ENCODE measurements at places on chromosomes 5 and 9.
A peak's percentile ranks its signal among the peaks of the same experiment; 100 is the strongest.

DNA sequence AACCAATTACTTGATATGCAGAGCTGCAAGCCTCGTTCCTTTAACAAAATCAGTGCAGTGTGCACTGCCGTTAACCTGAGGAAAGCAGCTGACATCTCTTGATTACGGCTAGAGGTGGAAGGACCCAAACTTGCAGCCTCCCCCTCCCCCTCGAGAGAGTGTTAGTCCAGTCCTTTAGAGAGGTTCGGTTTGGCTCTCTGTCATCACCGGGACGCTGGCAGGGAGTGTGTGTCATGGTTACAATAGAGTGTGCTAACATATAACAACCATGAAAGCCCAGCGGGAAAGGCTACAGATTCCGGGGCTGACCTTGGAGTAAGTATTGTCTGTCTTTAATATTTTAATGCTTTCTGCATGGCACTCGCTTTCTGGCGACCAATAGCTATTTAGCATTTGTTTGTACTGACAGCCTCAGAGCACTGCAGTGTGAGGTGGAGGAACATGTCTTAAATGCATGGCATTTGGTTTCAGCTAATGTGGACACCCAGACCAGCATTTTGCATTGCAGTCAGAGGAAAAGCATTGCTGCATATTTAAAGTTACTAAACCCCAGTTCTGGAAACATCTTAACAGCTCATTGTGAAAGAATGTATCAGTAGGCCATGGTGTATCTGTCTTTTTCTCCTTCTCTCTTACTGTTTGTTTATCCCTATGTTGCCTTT lies 237.5 kb downstream of the CD180 start:
- DNase-seq = no peak

GRCh38 chr5:122781465-122781864 lies 6.6 kb downstream of the SNX2 start:
- no peak for DNase-seq

- no peak for DNase-seq
Observed at GRCh38 chr9:110021891-110022290, 186.1 kb downstream of the C9orf152 start.

DNA sequence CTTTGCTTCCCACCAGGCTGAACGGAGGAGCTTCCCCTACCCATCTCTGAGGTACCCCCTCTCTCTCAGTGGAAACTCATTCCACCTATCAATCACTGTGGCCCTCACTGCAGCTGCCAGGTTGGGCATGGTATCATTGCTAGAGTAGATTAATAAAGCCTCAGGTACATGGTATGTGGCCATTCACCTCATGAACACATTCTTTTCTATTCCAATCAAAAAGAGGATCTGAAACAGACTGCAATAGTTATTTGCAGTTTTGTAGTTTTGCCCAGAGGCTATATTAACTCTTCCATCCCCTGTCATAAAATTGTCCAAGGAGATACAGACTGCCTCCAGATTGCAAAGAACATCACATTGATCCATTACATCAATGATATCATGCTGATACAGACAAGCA lies 85.8 kb upstream of the MVB12B start:
- DNase-seq = no peak

DNA sequence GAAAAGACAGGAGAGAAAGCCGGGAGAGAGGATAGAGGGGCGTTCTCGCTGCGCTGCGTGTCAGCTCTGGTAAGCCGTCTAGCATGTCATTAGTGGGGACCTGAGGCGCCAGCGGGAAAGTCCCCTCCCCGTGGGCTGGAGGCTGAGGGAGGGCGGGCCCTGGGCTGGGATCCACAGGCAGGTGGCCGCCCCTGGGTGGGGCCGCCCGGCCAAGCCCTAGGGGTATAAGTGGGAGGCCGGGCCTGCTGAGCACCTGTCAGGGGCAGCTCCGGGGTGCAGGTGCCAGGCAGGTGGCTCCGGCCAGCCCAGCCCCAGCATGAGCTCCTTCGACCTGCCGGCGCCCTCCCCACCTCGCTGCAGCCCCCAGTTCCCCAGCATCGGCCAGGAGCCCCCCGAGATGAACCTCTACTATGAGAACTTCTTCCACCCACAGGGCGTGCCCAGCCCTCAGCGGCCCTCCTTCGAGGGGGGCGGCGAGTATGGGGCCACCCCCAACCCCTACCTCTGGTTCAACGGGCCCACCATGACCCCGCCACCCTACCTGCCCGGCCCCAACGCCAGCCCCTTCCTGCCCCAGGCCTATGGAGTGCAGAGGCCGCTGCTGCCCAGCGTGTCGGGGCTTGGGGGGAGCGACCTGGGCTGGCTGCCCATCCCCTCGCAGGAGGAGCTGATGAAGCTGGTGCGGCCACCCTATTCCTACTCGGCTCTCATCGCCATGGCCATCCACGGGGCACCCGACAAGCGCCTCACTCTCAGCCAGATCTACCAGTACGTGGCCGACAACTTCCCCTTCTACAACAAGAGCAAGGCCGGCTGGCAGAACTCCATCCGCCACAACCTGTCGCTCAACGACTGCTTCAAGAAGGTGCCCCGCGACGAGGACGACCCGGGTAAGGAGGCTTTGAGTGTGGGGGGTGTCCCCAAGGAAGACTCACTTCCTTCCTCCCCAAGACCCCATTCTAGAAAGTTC lies at the start of gene FOXI1:
Gene FOXI1, plus strand, starts transcription at position 256 of the 970 bp plus-strand sequence. Its CDS starts 61 bp downstream, at position 317.
- DNase-seq = no peak

GRCh38 chr5:7794823-7795222 lies 56.1 kb downstream of the CFAP90 start:
- no peak for DNase-seq

- DNase-seq = no peak
Observed at GRCh38 chr5:37198061-37198460, 51.1 kb downstream of the CPLANE1 start.

GRCh38 chr5:176533390-176533789 lies 3.8 kb downstream of the RNF44 start:
- DNase-seq = no peak

GRCh38 chr5:67677422-67677970 lies 480.9 kb upstream of the CD180 start:
- DNase-seq = peak; percentile 86

GRCh38 chr5:135174315-135175096 lies 140.5 kb upstream of the PITX1 start:
- DNase-seq = no peak

GRCh38 chr9:27602954-27603353 lies 29.7 kb upstream of the C9orf72 start:
- no peak for DNase-seq

DNA sequence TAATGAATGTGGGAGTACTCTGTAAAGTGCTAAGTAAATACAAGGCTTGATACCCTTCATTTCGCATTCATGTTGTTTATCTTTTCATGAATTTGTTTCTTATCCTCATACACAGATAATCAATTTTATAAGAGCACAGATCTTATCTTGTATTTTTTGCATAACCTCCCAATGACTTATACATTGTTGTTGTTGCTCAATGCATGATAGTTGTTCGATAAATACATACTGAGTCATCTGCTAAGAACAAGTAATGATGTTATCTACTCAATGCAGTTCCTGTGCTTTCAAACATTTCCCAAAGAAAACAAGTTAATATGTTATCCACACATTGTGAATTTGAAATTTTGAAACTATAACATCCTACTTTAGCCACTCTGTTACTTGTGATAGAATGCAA lies 60.7 kb downstream of the TAF11L14 start:
- DNase-seq = no peak

GRCh38 chr5:171428809-171429542 lies 9.5 kb downstream of the FGF18 start:
- DNase-seq = no peak

DNA sequence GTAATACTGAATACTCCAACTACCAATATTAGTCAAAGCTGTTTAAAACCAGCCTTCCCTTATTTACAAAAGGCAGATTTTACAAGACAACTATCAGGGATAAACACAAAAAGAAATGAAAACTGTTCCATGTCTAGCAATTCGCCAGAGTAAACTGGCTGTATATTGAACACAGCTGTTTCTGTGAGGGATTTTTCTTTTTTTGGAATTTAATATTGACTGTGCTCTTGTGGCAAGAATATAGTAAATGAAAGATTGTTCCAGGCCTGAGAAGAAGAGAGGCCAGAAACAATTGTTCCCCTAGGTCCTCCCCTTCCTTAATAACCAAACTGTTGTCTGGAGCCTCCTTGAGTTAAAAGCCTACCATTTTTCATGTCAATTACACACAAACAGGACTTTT lies 188.6 kb downstream of the PDE4D start:
- DNase-seq = no peak

GRCh38 chr5:40733434-40733833 lies 22.3 kb downstream of the TTC33 start:
- no peak for DNase-seq

DNA sequence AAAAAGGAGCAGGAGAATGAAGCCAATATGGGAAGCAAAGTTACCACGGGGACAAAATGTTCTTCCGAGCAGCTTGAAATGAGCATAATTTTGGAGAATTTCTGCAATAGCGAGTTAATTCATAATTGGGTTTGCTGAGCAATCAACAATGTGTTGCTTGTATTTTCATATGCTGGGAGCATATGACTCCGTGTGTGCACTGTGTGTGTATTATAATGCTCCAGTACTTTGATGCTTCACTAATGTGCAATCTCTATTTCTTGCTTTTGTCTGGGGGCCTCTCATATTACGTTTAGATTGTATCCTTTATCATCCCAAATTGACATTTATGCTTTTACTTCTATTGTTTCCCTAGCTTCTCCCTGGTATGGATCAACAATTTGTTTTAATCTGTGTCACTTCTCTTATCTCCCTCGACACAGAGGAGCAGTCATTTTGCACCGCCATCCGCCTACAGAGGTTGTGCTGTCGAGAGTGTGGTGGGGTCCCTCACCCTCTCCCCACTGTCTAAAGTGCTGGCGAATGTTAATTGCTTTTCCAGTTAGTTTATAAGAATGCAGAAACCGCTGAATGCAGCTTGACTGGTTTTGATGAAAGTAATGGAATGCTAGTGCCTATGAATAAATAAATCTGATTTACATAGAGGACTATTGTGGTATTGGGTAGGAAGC lies 372.5 kb upstream of the WWC1 start:
- DNase-seq = no peak

DNA sequence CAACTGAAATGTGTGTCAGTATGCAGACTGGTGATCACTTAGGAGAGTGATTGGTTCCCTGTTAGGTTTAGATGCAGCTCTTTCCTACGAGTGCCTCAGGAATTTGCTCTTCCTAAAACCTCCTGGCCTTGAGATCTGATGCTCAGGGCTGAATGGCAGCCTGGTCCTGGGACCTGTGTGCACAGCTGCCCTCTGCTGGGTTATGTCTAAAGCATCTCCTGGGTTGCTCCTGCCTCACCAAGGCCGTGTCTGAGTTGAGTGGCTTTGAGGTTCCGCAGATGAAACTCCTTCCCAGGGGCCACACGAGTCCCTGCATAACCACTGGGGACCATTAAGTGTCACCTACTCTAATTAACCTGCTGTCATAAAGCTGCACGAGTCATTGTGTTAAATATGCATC lies 59.5 kb downstream of the MVB12B start:
- peak; percentile 47 for DNase-seq

DNA sequence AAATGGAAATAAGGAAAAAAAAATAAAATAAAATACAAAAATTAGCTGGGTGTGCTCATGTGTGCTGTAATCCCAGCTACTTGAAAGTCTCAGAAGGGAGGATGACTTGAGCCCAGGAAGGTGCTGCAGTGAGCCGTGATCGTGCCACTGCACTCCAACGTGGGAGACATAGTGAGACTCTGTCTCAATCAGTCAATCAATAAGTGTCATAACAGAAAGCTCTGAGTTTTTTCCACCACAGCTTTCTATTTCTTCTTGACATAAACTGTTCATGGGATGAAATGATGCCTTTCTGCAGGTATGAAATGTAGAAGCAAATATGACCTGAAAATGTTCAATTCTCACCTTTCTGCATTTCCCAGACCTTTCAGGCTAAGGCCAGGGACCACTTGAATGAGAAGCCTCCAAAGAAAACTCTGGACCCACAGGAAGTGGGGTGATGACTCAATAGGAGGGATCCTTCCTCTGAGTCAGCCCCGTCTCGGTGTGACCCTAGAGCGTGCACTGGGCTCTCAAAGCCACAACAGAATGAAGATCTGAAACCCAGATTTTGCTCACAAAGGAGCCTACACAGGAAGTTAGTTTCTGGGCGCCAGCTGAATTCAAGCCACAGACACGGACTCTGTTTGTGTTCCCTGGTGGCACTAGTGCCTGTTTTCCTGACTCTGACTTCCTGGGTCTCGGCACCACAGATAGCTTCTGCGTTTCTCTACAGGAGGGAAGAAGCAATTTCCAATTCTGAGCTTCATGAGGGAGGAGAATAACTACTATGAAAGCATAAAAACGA lies 62.0 kb downstream of the ANKH start:
- no peak for DNase-seq

- no peak for DNase-seq
Observed at GRCh38 chr9:26744191-26744965, 148.2 kb downstream of the CAAP1 start.

DNA sequence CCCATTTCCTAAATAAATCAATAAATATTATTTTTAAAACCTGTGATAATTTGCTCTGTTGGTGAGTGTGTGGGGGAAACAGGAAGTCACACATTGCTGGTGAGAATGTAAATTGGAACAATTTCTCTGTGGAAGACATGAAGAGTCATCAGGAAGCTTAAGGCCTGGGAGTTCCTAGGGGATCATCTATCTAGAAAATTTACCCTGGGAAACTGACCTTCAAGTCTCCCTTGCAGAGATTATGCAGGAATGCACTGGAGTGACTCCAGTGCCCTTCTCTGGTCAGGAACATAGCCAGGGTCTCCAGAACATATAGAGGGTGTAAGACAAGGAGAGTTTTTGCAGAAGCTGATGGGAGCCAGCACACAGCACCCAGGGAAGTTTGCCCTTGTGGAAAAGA lies 13.0 kb upstream of the GCNT1 start:
- DNase-seq = no peak

DNA sequence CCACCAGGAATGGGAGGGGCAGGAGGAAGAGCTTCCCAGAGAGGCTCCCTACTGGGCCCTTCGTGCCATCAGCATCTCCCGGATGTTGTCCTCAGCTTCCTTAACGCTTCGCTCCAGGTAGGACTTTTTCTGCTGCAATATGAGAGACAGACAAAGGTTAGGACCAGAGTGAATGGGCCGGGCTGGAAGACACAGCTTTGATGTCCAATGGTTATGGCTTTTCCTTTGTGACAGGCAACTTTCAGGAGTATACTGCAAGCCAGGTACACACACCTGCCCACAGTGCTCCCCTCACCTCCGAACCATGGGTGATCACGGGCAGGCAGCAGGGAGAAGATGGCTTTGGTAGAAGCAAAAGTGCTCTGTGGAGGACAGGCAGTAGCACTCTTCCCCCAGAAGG lies 57.0 kb downstream of the PFDN1 start:
- no peak for DNase-seq

- no peak for DNase-seq
Observed at GRCh38 chr5:167939686-167940085, 351.8 kb upstream of the WWC1 start.

- DNase-seq = no peak
Observed at GRCh38 chr9:114112778-114113584, 13.9 kb upstream of the KIF12 start.

GRCh38 chr9:136198605-136199083 lies 6.3 kb downstream of the LHX3 start:
- DNase-seq = peak; percentile 69

DNA sequence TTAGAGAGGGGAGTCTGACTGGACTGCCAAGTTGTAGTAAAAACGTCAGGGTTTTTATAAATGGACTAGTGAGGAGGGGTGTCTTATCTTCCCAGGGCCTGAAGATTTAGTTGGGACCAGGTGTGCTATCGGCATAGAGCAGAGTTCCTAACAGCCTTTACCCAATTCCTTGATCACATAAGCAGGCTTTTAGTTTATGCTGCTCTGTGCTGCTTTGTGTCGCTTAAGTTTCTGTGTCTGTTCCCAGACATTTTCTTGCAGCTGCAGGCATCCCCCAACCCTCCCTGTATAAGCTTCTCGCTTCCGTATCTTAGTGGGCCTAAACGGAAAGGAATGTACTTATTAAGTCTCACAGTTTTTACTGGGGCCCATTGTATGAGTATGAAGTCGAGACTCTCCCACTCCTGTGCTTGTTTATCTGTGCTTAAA lies 2.6 kb upstream of the SMC5 start:
- DNase-seq = no peak

Data from NCI-H524 (cell line).